Foreskin keratinocyte (primary cell): ENCODE measurements at places on chromosomes 3 and 15. TPM values are rescaled to one million over a fixed set of nuclear protein-coding genes. Genes with fewer than 3 reads are reported as not detected.

The KLHL24 gene
- 0.60 and 1.2 TPM in 2 replicates for polyA plus RNA-seq

The EXD1 gene
- polyA plus RNA-seq: 0.02 TPM in 1 of 2 replicates, not detected in the other

The CNTN4 gene
- not detected in 2 replicates for polyA plus RNA-seq

DNA sequence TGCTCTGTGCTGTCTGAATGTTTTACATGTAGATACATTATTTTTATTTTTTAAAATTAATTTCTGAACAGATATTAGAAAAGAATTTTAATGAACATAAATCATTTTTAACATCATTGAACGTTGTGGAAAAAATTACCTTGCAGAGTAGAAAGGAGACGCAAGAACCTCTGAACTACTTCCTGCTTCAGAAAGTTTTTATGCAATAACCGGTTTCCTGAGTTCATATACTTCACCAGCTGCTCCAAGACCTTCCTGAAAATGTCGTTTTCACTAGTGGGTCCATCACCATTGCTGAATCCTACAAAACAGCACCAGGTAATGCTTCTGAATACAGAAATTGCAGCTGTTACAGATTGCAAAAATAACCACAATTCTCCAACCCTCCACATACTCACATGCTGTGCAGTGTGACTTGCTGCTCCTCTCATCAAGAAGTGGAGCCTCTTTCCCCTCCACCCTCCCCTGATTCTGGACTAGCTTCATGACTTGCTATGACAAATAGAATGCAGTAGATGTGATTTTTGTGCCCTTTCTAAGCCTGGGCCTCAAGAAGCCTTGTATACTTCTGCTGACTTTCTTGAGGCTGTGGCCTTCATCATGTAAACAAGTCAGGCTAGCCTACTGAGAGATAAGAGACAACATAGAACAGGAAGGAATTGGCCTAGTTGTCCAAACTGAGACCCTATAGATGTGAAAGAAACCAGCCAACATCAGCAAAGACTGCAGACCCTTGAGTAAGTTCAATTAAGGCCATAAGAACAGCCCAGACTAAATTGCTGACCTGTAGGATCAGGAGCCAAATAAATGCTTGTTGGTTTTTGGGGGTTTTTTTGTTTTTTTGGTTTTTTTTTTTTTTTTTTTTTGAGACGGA is 80.4 kb downstream of the TRANK1 start:
- no peak for DNase-seq

GRCh38 chr3:114192136-114192535 is 13.3 kb upstream of the DRD3 start:
- no peak for DNase-seq

- DNase-seq: no peak
Observed at GRCh38 chr15:91548549-91548948, 305.0 kb upstream of the SLCO3A1 start.

- DNase-seq: peak; percentile 44
Observed at GRCh38 chr15:82044373-82045178, 1.2 kb downstream of the MEX3B start.

DNA sequence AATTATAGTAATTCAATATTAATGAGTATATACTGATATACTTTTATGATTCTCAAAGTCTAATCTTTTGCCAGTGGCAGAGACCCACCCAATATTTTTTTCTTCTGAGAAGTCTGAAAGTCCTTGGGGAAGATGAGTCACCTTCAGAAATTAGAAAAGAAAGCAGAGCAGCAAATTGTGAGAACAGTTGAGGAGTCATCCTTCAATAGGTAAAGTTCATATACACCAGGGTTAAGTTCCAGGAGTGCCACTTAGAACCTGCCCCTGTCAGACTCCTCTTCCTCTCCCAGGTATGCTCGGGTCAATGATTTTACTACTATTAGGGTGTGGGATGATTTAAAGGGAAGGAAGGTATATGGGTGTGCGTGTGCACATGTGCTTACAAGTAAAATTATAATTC is 7.1 kb downstream of the CLRN1 start:
- DNase-seq: no peak

GRCh38 chr3:48419597-48419996 is 10.3 kb downstream of the PLXNB1 start:
- DNase-seq: no peak

- no peak for DNase-seq
Observed at GRCh38 chr3:79976466-79976865, 208.7 kb upstream of the ROBO1 start.

DNA sequence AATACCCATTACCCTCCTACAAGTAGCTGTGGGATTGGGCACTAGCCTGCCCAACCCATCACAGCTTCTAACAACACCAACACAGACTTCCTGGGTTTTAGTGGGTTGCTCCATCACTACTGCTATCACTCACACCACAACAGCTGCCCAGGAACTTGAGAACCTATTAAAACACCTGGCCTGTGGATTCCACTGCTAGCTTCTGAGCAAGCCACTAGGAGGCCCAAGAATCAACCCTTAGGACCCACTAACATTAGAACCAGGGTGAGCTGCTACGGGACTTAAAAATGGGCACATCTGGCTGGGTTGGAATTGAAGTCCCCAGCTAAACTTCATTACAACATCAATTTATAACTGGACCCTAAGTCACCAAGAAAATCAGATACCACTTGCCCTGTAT is 113.2 kb upstream of the TP63 start:
- no peak for DNase-seq

- DNase-seq: no peak
Observed at GRCh38 chr3:186235554-186235953, 126.5 kb downstream of the DGKG start.

- DNase-seq: no peak
Observed at GRCh38 chr15:74156678-74157411, 16.7 kb upstream of the ISLR start.

DNA sequence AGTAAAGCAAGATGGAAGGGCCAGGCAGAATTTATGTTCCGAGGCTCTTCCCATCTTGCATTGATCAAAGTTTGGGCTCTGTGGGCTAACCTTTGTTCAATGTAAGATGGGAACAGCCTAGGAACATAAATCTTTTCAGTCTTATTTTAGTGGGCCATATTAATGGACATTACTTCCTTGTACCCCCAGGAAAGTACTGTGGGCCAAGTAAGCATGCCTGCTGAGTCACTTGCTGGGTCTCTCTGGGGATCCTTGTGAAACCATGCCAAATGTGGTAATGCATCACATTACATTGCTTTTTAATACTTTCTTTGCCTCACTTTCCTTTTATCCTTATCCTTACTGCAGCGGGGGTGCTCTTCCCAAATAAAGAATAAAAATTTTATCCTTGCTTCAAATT is 349.5 kb upstream of the POU1F1 start:
- no peak for DNase-seq

DNA sequence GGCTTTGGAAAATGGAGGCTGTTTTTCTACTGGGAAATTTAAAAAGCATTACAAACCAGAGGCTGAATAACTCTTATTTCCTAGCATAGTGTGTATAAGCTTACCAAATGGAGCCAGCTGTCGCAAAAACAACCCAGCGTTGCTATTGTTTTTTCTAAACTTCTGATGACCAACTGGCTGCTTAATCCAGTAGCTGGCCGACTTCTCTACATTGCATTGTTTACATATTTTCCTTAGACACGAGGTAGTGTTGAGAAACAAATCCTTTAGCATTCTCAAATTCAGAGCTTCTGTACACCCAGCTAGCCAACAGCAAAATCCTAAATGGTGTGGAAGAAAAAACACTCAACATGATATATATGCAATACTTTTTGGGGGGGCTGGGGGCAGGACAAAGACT is 161.0 kb upstream of the ADAMTS9 start:
- no peak for DNase-seq

DNA sequence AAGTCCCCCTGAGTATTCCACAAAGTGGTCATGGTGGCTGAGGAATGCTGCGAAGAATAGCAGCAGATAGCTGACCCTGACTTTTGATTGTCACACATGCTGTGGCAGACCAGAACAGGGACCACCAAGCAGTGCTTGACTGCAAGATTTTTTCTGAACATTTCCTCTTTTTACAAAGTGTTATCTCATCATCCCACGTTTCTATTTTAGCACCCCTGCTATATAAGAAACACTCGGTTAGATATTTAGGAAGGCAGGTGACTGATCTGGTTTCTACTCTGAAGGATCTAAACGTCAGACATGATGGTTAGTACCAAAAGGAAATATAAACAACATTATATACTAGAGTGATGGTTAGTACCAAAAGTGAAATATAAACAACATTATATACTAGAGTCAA is 9.1 kb downstream of the SLC25A26 start:
- no peak for DNase-seq

DNA sequence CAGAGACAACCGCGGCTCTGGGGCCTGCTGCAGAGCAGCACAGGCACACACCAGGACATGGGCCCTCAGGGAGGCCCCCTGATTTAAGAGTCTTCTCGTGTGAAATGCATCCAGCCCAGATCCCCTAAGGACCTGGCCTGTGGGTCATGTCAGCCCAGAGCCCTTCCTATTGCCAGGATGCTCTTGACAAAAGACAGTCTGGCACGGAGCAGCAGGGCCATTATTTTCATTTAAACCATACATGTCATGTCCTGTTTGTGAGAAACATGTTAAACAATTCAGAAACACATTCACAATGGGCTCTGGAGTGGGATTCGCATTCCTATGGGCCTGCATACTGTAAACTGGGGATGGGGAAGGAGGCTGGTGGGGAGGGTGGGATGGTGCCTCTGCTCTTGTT is 367.4 kb upstream of the WNT5A start:
- no peak for DNase-seq
